ENCODE measurements at places on chromosomes 1 and 21.

DNA sequence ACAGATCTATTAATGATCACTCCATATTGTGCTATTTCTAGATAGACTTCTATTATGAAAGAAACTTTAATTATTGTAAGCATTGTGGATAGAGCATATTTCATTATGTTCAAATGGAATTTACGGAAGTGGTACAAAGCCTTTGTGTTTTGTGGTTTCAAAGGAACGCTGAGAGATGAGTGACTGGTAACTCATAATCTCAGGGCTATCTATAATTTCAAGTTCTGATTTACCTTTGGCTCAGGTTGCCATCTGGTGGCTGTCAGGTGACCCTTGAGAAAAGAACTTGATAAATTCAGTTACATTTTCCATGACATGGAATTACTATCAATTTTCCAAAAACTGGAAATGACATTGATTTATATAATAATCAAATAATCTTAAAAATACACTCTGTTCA, 12.2 kb downstream of the NTNG1 start:
- peak; percentile 65 for DNase-seq

GRCh38 chr1:247448107-247448791, 9.7 kb downstream of the OR2B11 start:
- DNase-seq = peak; percentile 27

DNA sequence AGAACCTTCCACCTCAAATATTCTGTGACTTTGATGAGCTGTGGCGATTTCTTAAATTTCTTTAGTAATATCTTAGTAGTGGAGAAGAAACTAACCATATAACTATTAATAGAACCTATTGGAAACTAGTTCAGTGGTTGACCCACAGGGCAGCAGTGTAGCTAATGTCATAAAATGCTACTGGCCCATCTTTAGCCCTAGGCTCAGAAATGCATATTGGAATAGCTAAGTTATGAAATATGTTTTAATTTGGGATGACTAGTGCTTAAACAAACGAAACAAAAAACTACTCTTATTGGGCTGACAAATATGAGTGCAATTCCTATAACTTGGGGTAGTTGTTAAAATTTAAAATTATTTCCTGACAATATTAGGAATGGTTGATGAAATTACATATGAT, 20.2 kb downstream of the MACO1 start:
- DNase-seq = no peak

- peak; percentile 67 for DNase-seq
These were observed 104.9 kb upstream of the SNX7 start for GRCh38 chr1:98556521-98557158.

DNA sequence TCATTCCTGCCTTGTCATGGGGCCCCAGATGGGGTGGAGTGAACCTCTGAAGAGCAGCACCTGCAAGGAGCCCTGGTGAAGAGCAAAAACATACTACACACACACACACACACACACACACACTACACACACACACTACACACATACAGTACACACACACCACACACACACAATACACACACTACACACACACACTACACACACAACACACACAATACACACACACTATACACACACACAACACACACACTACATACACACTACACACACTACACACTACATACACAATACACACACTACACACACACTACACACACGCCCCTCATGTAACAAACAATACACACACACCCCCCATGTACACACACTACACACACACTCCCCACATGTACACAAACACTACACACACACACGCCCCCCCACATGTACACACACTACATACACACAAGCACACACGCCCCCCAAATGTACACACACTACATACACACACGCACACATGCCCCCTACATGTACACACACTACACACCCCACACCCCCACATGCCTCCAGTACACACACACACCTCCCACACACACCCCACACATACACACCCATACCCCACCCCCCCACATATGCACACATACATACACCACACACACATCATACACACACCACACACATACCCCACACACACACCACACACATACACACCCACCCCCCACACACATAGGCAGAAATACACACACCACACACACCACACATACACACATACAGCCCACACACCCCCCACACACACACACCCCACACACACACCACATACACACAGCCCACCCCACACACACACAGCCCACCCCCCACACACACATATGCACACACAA, 9.3 kb downstream of the SLC2A5 start:
- no peak for DNase-seq

DNA sequence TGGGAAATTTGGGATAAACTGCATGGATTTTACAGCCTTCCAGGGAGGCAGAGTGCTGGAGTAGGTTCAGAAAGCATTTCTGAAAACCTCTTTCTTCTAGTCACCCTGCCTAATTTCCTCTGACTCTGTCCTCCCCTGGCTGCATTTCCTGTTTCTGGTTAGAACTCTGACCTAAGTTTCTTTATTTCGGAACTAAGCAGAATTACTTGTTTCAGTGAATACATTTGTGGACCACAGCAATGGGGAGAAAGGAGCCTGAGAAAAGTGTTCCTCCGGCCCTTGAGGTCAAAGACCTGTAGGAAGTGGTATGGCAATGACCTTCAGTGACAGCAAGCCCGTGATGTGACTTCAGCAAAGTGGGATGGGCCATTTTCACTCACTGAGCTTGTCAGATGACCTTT, 173.4 kb upstream of the RUNX1 start:
- peak; percentile 44 for DNase-seq

Measured in ELR (cell line).